ENCODE measurements at places on chromosomes 4 and X. TPM values are rescaled to one million over a fixed set of nuclear protein-coding genes. Genes with fewer than 3 reads are reported as not detected.

The SERTM2 gene
- 0.51 TPM for total RNA-seq

The CLDN22 gene
- not detected for total RNA-seq

The RIPPLY1 gene
- not detected for total RNA-seq

The CXorf65 gene
- not detected for total RNA-seq

The XG gene
- total RNA-seq, result not detected

The SPRY1 gene
- 35.9 TPM for total RNA-seq

The MGAT4D gene
- not detected for total RNA-seq

The CPZ gene
- not detected for total RNA-seq

The PCDH7 gene
- total RNA-seq, result 7.9 TPM

The SLITRK4 gene
- 7.7 TPM for total RNA-seq

The RHOXF1 gene
- not detected for total RNA-seq

The CXCL5 gene
- 0.12 TPM for total RNA-seq

The NAP1L2 gene
- 22.6 TPM for total RNA-seq

The HMX1 gene
- total RNA-seq, result 0.19 TPM

The FBXW7 gene
- 43.9 TPM for total RNA-seq

The BTK gene
- not detected for total RNA-seq

The USP17L30 gene
- total RNA-seq, result not detected

The MORF4L2 gene
- 879 TPM for total RNA-seq

The ADGRG4 gene
- not detected for total RNA-seq

The NLRP2B gene
- total RNA-seq, result not detected

The KIF4A gene
- total RNA-seq, result 77.6 TPM

The MAGEA10 gene
- not detected for total RNA-seq

The PLAC1 gene
- not detected for total RNA-seq

The TMEM165 gene
- 85.6 TPM for total RNA-seq

The UGT2B10 gene
- not detected for total RNA-seq

Measured in neural progenitor cell (in vitro differentiated cells).